ENCODE measurements at places on chromosomes 7 and 10.

DNA sequence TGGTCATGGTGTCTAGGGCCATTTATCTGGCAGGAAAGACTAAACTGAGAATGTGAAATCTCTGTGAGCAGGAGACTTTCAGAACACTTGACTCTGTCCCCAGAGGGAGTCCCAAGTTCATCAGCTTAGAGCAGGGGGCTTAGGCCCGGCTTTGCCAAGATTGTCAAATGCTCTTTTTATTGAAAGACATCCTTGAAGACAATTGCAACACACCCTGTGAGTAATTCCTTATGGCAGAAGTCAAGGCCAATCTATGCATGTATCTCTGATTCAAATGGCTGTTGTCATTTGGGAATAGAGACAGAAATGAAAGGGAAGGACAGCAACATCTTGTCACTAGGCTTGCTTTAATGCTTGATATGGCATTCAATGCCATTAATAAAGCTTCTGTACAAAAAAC lies 33.7 kb downstream of the BAMBI start:
- no peak for DNase-seq

- no peak for DNase-seq
These were observed 148.1 kb upstream of the CELF2 start for GRCh38 chr10:10869592-10869991.

- DNase-seq, result no peak
These were observed 16.8 kb downstream of the UBE2D4 start for GRCh38 chr7:43942997-43943396.

- no peak for DNase-seq
These were observed 24.5 kb downstream of the RAPGEF5 start for GRCh38 chr7:22332461-22332870.

DNA sequence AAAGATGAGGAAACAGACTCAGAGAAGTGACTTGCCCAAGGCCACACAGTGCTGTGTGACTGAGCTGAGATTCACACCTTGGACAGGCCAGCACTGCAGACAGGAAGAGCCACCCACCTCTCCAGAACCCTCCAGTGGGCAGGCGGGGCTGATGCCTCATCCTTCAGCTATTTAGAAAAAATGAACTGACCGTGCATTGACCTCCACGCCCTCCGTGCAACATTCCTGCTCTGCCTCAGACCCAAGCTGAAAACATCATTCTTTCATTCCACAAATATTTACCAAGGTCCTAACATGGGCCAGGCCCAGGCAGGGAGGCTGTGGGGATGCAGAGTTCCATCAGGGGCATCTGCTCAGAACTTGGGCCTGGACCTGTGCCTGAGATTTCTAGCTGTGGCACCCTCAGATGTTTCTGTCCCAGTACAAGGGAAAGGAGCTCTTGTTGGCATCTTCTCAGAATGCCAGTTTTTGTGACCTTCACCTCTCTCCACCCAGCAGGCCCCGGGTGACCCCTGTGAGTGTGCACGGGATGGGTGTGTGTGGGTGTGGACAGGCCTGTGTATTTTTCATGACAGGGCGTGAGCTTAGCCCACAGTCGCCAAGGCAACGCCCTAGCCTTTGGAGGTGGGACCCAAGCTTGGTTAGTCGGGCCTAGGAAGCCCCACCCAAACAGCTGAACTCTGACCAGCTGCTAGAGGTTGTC lies 6.5 kb downstream of the VSIR start:
- DNase-seq, result no peak

DNA sequence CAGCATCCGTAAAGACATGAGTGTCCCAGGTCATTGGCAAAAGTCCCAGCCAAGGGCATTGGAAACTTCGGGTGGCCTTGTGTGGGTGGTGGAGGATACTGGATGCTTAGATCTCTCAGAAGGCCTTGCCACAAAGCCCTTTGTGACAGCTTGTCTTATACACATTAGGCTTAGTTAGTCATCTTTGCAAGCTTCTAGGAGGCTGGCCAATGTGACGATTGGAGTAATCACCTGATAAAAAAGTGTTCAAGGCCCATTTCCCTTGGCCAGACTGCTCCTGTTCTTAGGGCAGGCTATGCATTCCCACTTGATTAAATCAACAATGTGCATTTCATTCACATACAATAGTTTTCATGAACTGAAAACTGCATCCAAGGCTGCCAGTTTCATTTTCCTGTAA lies 26.9 kb downstream of the NPS start:
- DNase-seq, result no peak

DNA sequence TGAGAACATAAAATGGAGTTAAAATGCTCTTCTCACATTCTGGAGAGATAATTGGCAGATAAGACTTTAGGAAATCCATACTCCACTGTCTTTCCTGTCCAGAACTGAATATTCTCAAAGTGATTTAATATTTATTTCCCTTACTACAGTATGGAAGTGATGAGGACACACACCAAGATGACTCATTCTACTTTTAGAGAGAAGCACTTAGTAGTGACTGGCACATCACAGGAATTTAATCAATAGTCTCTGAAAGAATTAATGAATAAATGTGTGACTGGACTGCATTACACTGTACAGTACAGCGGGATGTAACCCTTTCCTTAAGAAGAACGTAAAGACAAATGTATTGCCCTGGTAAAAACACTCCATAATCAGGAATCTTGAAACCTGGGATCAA lies 116.7 kb downstream of the SEMA3E start:
- no peak for DNase-seq

DNA sequence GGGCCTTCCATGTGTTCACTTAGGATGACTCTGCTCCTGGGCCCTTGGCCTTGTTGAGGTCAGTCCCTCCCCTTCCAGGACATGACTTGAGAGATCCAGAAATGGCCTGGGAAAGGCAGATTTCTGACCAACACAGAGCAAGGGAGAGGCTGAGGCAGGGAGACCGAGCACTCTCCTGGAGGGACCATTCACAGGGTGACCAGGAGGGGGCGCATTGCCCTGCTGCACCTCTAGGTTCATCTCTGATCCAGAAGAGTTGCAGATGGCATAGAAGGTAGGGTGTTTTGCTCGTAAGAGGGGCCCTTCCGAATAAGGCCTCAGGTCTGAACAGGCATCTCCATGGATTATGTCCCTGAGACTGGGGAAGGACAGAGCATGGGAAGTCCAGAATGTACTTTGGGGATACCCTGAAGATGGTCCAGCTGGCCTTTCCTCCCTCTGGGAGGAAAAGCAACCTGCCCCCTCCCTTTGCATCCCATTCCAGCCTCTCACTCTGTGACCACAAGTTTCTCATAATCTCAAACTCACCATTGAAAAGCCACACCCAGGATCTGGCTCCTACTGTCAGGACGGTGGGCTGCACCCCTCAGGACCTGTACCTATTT lies 6.6 kb downstream of the DMBT1 start:
- DNase-seq, result no peak

GRCh38 chr10:24307116-24307515 lies 98.2 kb downstream of the KIAA1217 start:
- DNase-seq, result no peak

DNA sequence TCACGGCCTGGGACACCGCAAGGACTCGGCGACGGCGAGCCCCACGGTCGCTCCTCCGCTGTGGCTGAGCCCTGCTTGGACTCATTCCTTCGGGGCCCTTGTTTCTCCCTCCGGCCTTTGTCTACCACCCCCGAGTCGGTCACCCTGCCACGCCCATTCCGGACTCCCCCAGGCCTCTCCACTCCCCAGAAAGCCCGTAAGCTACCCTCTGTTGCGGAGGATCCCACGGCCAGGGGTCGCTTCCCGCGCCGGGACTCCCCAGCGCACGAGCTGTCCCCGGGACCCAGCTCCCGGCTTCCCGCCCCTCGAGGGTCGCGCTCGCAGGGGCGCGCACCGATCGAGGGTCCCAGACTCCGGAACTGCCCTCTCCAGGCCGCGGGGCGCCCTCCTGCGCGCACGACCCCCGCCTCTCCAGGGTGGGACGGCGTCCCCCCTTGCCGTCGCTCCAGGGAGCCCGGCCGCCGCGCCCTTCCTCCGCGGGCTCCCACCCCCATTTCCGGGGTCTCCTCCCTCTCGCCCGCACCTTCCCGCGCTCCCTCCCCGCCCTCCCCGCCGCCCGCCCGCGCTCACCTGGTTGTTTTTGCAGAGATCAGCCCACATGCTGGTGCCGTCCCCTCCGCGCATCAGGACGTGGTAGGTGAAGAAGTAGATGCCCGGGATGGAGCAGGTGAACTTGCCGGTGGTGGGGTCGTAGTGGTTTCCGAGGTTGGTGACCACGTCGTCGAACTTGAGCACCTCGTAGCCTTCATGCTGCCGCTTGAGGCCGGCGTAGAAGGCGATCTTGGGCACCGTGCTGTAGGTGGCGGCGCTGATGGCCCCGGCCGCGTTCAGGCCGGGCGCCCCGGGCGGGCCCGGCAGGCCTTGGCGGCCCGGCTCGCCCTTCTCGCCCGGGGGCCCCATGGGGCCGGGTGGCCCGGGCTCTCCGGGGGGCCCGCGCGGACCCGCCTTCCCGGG lies 1.5 kb downstream of the C1QL3 start:
- no peak for DNase-seq

DNA sequence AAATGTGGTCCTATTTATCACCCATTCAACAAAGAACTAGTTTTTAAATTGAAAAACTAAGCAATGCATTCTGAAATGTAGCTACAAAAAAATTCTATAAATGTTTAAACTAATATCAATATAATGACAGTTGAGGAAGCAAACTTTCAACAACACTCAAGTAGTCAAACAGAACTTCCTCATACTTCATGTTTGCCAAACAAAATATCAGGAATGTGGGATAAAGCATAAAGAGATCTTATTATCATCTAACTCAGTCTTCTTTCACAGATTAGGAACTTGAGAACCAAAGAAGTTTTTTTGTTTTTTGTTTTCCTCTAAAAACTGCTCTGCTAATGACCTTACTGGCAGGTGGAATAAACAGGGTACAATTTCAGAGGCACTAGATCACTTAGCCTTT lies 116.2 kb downstream of the JAZF1 start:
- DNase-seq, result no peak

DNA sequence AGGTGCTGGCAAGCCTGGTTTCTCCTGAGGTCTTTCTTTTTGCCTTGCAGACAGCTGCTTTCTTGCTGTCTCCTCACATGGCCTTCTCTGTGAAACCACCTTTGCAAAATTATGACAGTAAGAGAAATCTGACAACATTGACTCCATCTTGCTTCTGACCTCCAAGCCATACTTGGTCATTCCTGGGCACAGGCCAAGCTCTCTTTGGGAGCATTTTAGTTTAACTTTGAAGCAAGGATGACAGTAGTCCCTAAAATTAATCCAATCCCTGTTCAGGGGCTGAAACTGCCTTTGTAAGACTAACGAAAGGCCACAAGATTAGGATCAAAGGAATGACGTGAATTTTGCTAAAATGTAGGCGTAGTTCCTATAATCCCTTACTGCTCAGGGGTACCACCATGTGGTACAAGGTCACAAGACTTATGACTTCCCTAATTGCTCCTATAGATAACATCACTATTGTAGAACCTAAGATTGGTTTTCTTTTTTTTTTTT lies 25.1 kb upstream of the NRBF2 start:
- DNase-seq, result no peak

- DNase-seq, result no peak
These were observed 543.1 kb downstream of the CNTNAP2 start for GRCh38 chr7:146659732-146660131.

DNA sequence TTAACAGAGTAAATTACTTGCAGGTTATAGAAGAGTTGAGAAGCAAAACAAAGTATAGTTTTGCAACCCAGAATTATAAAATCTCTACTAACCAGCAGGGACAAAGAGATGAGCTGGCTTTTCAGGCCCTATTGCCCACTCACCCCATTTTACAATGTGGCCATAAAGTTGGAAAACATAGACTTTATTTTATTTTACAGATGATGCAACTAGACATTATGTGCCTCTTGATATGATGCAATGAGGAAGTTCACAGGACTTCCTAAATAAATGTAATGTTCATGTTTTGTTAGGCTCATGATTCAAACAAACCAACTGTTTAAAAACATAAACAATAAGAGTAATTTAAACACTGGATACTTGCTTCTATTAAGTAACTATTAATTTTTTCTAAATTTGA lies 141.1 kb upstream of the WNT16 start:
- DNase-seq, result no peak

- DNase-seq, result no peak
These were observed 102.5 kb downstream of the TRIL start for GRCh38 chr7:28855538-28856217.
